HS-27A (cell line): ENCODE measurements at places on chromosomes 12 and 14.

DNA sequence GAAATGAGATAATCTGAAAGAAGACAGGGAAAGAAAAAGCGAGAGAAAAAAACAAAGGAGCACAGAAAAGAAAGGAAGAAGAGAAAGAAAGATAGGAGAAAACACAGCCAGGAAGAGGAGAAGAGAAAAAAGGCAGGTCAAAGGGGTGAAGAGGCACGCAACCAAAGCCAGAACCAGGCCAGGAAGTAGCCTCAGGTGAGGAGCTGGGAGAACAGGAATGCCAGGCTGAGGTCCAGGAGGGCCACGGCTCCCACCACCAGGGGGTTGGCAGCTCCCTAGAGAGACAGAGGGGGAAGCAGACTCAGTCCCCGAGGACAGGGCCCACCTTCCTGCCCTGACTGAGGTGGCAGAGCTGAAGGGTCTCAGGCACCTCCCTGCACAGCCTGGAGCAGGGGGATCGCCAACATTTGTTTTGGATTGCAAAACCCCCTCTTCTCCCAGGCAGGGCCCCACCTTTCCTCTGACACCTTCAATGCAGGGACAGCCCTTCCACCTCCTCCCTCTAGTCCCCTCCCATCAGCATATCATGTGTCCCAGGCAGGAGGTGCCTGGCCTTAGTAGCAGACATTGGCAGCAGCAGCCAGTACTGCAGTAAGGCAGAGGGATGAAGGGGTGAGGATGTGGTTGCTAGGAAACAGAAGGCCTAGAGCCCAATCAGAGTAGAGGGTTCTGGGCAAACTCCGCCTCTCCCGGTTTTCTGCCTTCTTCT is 2.0 kb upstream of the AP1G2 start:
- DNase-seq, result no peak

GRCh38 chr12:3073438-3074250 is 3.5 kb upstream of the TSPAN9 start:
- DNase-seq, result peak; percentile 83

GRCh38 chr12:47740606-47741339 is 15.5 kb upstream of the ENDOU start:
- no peak for DNase-seq

- DNase-seq, result no peak
These were observed 48.1 kb downstream of the ZDHHC17 start for GRCh38 chr12:76811976-76812375.

- DNase-seq, result no peak
These were observed 795 bp downstream of the LMBR1L start for GRCh38 chr12:49109641-49110463.

- DNase-seq, result no peak
These were observed 119.9 kb upstream of the LHX5 start for GRCh38 chr12:113591480-113591974.

GRCh38 chr12:67486671-67487070 is 161.9 kb upstream of the DYRK2 start:
- no peak for DNase-seq

DNA sequence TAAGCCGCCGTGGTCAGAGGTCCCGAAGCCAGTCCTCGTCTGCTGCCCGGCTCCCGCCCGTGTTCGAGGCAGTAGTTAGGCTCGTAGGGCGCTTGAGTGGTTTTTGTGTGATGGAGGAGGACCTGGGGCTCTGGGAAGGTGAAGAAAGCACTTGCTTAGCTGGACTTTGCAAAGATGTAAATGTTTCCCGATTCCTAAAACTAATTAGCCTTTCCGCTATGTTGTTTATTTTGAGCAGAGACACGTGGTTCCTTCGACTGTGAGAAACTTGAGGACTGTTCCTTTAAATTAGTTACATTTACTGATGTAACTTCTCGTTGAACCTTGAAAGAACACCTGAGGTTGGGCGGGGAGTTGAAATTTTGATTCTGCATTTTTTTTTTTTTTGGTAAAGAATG is 33.9 kb downstream of the MIA2 start:
- DNase-seq, result no peak

DNA sequence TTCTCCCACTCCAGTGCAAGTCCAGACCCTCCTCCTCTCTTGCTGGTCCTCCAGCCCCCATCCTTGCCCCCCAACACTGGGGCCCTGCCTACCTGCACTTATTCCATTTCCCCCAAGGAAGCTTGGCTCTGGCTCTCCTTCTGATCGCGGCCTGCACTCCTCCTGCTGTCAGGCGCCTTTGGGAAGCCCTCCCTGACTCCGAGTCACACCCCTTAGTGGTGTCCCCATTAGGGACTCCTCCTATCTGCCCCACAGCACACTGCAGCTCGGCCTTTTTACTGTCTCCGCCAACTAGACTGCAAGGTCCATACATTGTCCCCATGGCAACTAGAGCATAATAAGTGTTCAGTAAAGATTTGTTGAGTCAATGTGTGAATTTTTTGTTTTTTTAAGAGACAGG is 32.9 kb downstream of the FIGNL2 start:
- no peak for DNase-seq

DNA sequence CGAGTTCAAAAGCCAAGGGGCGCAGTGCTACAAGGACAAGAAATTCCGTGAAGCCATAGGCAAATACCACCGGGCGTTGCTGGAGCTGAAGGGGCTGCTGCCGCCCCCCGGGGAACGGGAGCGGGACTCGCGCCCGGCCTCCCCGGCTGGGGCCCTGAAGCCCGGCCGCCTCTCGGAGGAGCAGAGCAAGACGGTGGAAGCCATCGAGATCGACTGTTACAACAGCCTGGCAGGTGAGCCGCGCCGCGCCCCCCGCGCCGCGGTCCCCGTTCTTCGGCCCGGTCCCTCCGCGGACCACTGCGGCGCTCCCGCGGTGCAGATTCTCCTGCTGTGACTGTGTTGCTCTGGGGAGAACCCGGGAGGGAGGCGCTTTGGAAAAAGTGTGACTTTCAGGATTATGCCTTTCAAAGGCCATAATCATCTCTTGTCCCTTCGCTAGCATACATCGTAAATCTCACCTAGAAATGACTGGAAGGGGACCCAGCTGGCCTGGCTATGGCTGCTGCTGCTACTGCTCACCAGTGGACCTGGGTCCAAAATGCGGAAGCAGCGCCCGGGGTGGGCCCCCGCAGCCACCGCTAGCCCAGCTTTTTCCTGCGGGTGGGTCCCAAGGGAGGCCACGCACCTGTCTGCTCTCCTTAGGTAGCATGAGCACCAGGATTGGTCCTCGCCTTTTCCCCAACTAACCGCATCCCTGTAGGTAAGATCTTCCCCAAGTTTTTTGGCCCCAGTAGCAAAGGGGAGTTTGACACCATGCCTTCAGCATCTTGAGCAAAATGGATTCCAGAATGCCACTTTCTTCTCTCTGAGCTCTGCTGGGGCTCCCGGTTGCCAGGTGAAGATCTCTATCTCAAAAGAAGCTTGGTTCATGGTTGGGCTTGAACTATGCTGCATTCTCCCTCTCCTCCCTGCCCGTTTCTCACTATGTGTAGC is 853 bp downstream of the TTC9 start:
- DNase-seq, result no peak
